ENCODE measurements at places on chromosomes 5 and 9.

DNA sequence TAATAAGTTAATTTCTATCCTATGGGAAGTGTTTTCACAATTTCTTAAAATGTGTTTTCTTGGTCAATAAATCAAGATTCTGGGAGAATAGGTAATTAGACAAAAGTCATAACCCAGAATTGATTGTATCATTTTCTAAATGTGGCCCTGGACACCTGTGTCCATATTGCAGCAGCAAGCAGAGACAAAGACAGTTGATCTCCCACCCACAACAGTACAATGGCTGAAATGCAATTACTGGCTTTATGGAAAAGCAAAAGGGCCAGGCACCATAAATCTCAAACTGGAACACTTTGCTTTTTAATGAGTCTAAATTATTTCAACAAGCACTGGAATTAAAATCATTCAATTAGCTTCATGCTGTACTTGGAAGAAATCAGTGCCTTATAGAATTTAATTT, 157.2 kb downstream of the ESM1 start:
- no peak for DNase-seq

- DNase-seq, result no peak
Measured at GRCh38 chr9:19771446-19771845, 17.4 kb downstream of the SLC24A2 start.

- DNase-seq, result no peak
Measured at GRCh38 chr5:54135042-54135441, 175.3 kb downstream of the ARL15 start.

GRCh38 chr5:172603251-172603806, 37.7 kb upstream of the NEURL1B start:
- no peak for DNase-seq

- DNase-seq, result no peak
Measured at GRCh38 chr9:6978591-6978990, 220.8 kb downstream of the KDM4C start.

DNA sequence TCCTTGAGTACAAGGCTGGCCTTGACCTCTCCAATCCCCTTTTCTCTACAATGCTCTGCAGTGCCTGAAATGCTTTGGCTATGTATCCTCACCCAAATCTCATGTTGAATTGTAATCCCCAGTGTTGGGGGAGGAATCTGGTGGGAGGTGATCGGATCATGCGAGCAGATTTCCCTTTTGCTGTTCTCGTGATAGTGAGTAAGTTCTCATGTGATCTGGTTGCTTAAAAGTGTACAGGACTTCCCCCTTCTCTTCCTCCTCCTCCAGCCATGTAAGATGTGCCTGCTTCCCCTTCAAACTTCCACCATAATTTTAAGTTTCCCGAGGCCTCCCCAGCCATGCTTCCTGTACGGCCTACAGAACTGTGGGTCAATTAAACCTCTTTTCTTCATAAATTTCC, 28.5 kb upstream of the AKNA start:
- no peak for DNase-seq

- DNase-seq, result no peak
Measured at GRCh38 chr9:132041798-132042197, 37.9 kb downstream of the MED27 start.

- no peak for DNase-seq
Measured at GRCh38 chr9:106772523-106773290, 90.3 kb upstream of the ZNF462 start.

- no peak for DNase-seq
Measured at GRCh38 chr9:6488395-6488794, 75.4 kb downstream of the UHRF2 start.

- no peak for DNase-seq
Measured at GRCh38 chr9:95174038-95174437, 143.5 kb downstream of the FANCC start.

- no peak for DNase-seq
Measured at GRCh38 chr9:135209852-135210251, 122.4 kb downstream of the OLFM1 start.

DNA sequence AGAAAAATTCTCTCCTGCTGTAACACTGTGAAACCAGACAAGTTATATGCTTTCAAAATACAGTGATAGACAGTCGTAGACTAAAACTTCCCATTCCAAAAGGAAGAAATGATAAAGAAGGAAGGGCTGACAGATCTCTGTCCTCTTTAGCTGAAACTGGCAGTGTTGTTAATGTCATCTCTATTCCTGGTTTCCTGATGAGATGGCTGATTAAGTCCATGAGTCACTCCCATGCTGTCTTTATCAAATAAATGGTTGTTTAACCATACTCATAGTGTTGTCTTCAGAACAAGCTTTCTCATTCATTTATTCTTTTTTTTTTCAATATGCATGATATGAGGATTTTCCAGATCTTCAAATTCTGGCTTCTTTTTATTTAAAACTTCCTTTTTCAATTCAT, 952.2 kb upstream of the WWC1 start:
- DNase-seq, result no peak
